ENCODE measurements at places on chromosomes 16 and 17. TPM values are rescaled to one million over a fixed set of nuclear protein-coding genes. Genes with fewer than 3 reads are reported as not detected.
A peak's percentile ranks its signal among the peaks of the same experiment; 100 is the strongest.

The ZFHX3 gene
- 2.3 TPM for total RNA-seq

The SULT1A2 gene
- not detected for total RNA-seq

The SOCS1 gene
- not detected for total RNA-seq

The KRT39 gene
- not detected for total RNA-seq

The SLC12A3 gene
- total RNA-seq, result not detected

The GRB7 gene
- not detected for total RNA-seq

The TIGD7 gene
- total RNA-seq, result 26.4 TPM

GRCh38 chr16:74070237-74070636 lies 226.4 kb upstream of the PSMD7 start:
- DNase-seq, result no peak

DNA sequence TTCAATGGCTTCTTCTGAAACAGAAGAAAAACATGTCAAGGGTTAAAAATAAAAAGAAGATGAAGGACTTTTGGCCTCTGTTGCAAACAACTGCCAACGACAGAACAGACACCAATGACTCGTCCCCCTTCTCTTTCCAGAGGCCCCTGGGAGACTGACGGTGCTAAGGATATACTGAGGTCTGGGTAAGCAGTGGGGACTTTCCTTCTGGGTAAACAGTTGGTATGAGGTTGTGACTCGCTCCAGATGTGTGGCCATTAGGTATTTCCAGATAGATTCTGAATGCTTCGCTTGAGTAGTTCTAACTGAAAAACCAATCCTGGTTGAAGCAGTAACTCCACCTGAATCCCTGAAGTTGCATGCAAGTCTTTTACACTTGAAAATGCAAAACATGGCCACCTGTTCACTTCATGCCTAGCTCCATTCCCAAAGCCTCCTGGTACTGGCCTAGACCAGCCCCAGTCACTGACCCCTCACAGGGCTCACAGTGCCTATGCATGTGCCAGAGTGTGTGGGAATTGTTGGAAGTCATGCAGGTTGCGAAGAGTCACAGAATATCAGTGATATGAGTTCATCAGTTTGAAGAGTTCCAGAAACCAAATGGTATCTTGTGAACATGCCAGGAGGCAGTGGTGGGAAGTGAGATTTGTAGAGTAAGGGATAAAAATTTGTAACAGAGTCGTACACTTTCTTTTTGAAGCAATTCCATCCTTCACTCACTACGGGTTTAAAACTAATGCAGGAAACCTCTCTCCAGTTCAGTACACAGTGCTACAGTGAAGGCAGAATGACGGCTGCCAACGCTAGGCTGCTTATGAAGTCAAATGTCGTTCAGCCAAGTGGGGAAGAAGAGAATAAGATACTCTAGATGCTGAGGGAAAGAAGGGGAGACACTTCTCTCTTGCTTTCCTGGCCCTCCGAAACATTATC lies 217.8 kb downstream of the ZFHX3 start:
- DNase-seq, result no peak

DNA sequence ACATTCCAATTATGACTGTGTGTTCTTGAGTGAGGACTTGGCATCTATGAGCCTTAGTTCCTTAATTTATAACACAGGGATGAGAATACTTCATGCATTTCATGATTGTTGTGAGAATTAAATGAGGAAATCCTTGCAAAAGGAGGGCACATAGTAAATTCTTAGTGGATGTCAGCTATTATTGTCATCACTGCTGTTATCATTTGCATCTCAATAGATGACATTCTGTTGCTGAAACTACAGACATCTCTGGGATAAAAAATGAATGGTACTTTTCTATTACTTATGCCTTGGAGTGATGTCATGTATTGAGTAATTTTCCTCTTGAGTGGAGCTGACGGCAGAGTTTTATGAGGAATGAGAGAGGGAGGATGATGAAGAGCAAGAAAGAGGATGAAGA lies 184.4 kb upstream of the CDH11 start:
- no peak for DNase-seq

DNA sequence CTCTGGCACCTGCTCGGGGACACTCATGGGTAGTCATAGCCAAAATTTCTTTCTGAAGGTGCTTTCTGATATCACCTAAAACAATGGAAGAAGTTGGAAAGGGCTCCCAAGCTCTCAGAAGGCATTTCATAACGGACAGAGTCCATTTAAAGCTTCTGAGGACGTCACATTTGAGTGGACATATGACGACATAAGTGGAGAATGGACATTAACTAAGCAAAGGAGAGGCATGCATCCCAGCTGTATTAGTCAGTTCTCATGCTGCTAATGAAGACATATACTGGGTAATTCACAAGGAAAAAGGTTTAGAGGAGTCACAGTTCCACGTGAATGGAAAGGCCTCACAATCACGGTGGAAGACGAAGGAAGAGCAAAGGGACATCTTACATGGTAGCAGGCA lies 260.2 kb upstream of the DYNLRB2 start:
- no peak for DNase-seq

DNA sequence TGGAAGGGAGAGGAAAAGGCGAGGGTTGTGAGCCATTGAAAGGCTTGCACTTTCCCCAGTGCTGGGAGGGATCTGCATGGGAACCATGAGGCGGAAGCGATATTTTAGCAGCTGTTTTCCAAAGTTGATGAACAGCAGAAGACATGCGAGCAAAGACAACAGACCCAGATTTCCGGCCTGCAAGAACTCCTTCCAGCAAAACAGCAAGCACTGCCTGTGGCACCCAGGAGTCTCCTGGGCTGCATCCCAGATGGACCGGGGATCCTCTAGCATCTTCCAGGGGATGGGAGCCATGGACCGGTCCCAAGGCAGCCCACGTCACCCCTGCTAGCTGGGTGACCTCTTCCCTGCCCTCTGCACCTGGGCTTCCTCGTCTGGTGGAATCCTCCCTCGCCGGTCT lies 162.8 kb downstream of the IRF8 start:
- DNase-seq, result no peak

GRCh38 chr17:43021741-43022512 lies at the start of gene VAT1:
Gene VAT1 (minus strand): TSS chr17:43022385. CDS start chr17:43022322, 63 bp downstream.
- DNase-seq, result peak; percentile 62

- no peak for DNase-seq
Observed at GRCh38 chr16:1760911-1761310, 10.4 kb downstream of the NME3 start.

DNA sequence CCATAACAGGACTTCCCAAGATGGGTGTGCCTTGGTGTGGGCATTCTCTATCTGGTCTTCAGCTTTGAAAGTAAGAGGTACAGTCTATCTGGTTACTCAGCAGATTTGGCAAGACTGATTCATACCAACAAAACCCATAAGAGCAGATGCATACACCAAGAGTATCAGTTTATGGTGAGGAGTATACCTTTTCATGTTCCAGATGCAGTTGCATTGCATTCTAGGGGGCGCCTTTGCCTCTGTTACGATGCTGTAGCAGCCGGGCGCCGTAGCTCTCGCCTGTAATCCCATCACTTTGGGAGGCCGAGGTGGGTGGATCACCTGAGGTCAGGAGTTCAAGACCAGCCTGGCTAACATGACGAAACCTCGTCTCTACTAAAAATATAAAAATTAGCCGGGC lies 31.1 kb upstream of the CARMIL2 start:
- no peak for DNase-seq

DNA sequence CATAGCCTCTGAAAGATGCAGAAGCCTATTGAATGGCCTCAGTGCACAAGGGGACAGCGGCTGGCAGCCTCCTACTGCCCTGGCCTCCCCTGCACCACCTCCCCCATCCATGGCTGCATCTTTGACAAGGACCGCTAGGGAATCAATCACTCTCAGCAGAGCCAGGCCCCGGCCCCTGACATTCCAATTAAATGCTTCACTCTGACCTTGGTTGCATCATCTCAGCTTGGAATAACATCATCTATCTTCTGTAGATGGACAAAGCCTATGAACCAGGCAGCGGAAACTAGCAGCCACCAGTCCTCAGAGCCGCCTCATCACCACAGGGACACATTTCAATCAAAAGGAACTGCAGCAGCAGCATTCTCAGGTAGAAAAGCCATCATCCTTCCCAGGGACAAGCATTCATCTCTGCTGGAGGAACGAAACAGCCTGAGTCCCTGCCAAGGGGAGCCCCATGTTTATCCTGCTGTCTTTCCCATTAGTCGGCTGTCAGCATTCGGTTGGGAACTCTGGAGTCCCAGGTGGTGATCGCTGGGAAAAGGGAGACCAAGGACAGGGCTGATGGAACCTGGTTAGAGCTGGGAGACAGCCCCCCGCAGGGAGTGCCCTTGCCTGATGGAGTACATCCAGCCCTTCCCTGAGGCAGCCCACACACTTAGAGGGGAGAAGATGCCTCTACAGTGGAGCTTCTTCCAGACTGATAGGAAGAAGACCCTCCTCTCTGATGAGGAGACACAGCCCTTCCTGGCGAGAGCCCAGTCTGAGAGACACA lies 11.5 kb upstream of the TMEM132E start:
- DNase-seq, result no peak

DNA sequence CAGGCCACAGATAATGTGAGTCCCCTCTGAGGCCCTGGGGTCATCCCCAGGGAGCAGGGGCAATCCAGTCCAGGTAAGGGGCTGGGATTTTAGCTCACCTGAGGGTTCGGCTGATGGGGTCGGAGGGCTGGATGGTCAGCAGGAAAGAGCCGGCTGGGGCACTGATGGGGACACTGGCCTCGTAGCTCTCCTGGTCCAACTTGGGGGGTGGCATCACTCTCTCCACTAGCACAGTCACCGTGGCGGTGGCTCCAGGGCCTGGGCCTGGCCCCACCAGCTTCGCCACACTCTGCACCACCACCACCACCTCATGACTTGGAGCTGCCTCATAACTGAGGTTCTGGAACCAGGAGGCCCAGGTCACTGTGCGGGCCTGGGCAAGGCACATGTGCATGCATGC lies 6.9 kb downstream of the CDH16 start:
- DNase-seq, result no peak

GRCh38 chr16:55169780-55170179 lies 154.2 kb upstream of the IRX6 start:
- no peak for DNase-seq

GRCh38 chr17:30369995-30370394 lies 8.7 kb upstream of the CPD start:
- DNase-seq, result no peak

GRCh38 chr17:38872671-38873385 lies 3.0 kb downstream of the LASP1 start:
- no peak for DNase-seq

- no peak for DNase-seq
Observed at GRCh38 chr16:13909872-13910303, 10.1 kb upstream of the ERCC4 start.

DNA sequence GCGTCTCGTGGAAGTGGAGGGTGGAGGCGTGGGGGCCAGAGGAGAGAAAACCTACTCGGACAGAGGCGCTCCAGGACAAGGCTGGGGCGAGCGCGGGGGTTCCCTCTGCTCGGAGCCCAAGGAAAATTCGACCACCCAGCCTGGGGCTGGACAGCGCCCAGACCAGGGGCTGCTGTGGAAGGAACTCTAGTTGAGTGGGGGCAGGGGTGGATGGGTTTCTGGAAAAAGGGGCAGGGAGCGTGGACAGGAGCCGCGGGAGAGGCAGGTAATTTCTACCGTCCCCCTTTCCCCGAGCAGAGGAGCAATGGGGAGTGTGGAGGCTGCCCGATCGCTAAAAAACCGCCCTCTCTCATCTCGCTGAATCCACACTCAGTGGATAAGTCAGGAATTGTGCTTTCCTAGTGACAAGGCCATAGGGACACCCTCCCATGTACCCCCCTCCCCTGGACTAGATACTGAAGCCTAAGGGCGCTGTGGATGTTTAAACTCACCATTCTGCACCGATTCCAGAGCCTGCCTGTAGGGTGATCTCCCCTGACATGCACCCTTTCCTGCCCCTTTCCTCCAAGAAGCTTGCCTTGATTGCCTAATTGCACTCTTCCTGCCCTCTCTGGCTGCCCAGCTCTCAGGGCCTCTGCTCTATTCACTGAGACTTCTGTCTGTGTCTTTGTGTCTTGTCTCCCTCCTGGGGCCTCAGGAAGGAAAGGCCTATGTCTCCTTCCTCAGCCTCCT lies 90.7 kb upstream of the TMEM97 start:
- no peak for DNase-seq
